ENCODE measurements at places on chromosomes 1 and 21. TPM values are rescaled to one million over a fixed set of nuclear protein-coding genes. Genes with fewer than 3 reads are reported as not detected.

CELF3 gene
- total RNA-seq = not detected

FABP3 gene
- 0.50 TPM for total RNA-seq

GJA9 gene
- under 0.01 TPM for total RNA-seq

IKBKE gene
- 18.3 TPM for total RNA-seq

RIMKLA gene
- total RNA-seq = under 0.01 TPM

PRAMEF18 gene
- total RNA-seq = not detected

SMCP gene
- not detected for total RNA-seq

PBX1 gene
- 18.7 TPM for total RNA-seq

ZNF648 gene
- not detected for total RNA-seq

LCE1D gene
- total RNA-seq = not detected

ZNF593OS gene
- total RNA-seq = not detected

FCGR2B gene
- total RNA-seq = not detected

ETV3L gene
- not detected for total RNA-seq

S1PR1 gene
- 0.28 TPM for total RNA-seq

CLDN19 gene
- total RNA-seq = not detected

GBP5 gene
- total RNA-seq = 1.1 TPM
